Hypothalamus (tissue), 51 donors: ENCODE measurements at places on chromosomes 13 and 19.

GRCh38 chr13:46320821-46321220 lies 66.2 kb downstream of the RUBCNL start:
- DNase-seq = no peak

DNA sequence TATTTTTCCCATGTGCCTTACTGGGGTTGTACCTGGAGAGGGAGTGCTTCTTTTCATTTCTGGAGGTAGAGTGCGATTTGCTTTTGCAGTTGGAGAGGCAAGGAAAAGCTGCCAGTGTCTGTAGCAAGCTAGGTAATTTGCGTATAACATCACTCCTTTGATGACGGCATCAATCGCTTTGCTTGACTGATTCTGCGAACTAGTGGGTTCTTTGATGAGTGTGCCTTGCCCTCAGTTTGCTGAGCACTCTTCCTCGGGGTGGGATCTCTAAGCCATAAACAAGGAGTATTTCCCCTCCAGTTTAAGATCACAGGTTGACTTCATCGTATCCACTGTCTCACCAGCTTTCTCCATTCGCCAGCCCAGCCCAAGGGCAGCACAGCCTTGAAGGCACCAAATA lies 344.5 kb downstream of the KCNRG start:
- no peak for DNase-seq

- DNase-seq = no peak
Observed at GRCh38 chr19:34816708-34817107, 43.7 kb upstream of the ZNF599 start.

DNA sequence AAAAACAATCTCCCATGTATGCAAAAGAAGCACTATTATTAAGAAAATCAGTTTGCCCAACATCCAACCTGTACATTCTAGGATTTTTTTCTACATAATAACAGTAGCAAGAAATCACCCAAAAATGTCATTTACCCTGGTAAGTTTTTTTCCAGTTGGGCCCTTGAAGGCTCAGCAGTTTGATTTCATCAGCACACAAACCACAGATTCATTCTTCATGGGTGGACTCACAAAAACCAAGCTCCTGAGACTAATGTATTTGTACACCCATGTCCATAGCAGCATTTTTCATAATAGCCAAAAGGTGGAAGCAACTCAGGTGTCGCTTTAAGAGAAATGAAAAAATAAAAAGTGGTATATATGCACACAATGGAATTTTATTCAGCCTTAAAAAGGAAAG lies 210.1 kb downstream of the TBC1D4 start:
- no peak for DNase-seq

GRCh38 chr13:73273745-73274144 lies 214.9 kb downstream of the KLF5 start:
- no peak for DNase-seq

DNA sequence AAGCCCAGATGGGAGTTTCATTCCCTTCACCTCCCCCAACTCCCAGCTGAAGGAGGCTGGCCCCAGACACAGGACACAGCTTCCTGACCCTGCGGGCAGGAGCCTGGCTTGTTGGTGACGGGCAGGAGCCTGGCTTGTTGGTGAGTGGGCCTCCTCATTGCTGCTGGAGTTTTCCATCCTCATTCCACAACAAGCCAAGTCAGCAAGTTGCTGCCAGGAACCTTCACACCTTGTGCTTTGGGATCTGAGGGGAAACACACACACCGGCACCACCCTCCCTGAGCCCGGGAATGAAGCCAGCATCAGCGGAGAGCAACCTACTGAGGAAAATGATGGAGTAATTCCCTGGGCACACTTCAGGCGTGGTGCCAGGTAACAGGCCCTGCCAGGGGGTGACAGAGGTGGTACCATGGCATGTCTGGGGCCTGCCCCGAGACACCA lies 74.9 kb downstream of the ALOX5AP start:
- no peak for DNase-seq

- DNase-seq = no peak
Observed at GRCh38 chr13:93248627-93249047, 22.0 kb downstream of the GPC6 start.

DNA sequence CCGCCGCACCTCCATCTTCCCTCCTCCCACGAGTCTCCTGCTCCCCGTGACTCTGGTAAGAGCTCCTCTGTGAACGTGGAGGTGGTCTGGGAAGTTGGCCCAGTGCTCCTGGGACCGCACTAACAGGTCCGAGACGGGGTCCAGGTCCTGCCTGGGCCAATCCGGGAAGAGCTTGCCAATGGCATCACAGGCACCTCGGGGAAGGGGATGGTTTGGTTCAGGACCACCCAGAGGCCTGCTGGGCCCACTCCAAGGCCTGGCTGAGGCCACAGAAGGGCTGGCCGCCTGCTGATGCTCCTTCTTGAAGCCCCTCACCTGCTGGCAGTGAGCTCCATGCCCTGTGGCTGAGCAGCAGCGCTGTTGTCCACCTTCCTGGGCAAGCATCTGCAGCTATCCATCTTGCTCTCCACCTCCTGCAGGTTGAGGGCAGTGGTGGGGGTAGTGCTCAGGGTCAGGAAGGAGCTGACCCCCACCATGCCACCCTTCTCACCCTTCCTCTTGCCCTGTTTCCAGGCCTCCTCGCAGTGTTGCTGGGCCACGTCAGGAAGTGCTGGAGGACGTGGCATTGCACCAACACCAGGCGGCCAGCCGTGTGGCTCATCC lies 41.2 kb upstream of the TPM4 start:
- DNase-seq = no peak

DNA sequence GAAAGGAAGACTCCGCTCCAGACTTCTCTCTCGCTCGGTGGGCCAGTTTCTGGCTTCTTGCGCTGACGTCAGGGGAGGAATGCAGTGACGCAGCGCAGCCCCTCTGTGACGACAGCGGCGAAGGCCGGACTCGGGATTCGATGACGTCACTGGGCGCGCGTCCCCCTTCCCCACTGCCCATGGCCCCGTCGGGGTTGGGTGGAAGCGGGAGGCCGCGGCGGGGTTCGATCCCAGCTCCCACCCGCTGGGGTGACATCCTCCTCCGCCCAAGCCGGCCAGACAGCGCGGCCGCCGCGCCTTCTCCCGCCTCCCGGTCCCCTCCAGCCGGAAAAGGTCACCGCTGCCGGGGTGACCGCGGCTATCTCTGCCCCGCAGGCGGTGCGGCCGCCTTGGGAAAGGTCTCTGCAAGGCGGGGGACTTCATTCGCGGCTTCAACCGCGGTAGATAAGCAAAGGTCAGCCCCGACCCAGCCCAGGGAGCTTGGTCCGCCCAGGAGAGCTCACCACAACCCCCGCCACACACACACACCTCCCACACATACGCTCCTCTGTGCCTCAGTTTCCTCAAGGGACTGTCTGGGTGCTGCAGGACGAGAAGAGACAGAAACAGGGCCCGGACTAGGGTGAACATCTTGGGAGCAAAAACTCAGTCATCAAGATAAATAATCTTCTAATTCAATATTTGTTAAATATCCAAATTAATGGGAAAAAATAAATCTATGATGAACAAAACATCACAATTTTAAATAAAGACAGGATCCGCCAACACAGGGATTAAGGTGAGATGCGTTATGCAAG lies 844 bp upstream of the RFX1 start:
- DNase-seq = no peak
